ENCODE measurements at places on chromosomes 1 and 21.

GRCh38 chr1:100734676-100735075, 15.1 kb downstream of the VCAM1 start:
- DNase-seq, result peak; percentile 27

DNA sequence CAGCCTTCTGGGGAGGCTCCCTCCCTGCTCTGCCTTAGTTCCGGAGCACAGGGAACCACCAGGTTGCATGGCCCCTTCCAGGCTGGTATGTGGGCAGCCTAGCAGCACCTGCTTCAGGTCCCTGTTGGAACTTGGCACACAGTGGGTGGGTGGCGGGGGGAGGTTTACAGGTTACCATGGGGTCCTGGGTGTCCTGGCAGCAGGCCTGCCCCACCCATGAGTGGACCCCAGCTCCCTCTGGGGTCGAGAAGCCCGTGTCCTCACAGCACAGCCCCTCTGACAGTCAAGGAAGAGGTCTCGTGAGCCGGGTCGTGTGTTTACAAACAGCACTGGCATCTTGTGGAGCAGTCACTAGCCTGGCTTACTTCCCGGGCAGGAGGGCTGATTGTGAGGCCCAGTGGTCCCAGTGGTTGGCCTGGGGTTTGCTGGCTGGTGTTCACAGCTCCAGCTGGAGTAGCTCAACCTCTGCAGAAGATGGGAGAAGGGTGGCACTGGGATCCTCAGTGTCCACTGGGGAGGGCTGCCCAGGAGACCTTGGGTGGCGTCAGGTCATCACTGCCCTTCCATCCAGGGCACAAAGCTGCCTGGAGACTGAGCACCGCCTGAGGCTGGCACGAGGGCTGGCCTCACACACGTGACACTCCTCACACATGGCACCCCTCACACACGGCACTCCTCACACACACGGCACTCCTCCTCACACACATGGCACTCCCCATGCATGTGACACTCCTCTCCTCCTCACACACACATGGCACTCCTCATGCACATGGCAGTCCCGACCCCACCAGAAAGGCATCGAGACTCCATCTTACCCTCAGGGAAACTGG, 100.9 kb downstream of the RIPK4 start:
- no peak for DNase-seq

- no peak for DNase-seq
Measured at GRCh38 chr1:170150921-170151320, 5.2 kb downstream of the NTMT2 start.

GRCh38 chr21:20388400-20388799, 609.8 kb upstream of the NCAM2 start:
- DNase-seq, result no peak

- DNase-seq, result no peak
Measured at GRCh38 chr21:44778094-44778493, 23.5 kb downstream of the UBE2G2 start.

DNA sequence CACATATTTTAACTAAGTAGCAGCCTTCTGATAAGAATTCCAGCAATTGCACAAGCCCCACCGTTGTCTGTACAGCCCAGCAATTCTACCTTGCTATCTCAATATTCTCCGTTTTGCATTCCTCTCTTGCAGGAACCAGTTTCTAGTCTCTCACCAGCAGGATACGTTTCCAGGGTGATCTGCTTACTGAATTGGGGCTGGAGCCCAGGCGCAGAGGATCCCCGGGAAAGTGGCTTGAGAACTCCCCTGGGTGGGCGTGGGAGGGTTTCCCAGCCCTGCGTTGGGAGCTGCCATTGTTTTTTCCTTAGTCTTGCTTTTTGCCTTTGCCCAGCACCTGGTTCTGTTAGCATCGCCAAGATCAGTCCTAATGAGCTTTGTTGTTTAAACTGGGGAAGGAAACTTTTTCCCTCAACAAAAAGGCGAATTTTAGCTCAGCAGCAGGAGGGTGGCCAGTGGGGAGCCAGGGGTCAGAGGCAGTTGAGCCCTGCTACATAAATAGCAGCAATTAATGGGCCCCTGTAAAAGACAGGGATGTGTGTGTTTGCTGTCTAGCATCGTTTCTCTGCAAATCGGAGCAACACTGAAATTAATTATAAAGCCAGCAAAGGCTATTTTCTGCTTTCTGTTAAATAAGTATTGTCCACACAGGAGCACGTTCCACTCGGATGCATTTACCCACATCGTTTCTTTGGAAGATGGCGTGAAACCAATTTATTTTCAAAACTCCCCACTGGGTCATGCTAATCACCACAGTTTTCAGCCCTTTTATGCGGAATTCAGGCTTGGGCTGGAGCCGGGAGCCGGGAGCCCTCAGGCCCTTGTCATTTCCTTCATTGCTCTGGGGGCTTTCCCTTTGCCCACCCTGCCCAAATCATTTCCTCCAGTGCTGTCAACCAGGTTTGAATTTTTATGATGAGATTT, 36.6 kb downstream of the HUNK start:
- DNase-seq, result peak; percentile 69

GRCh38 chr1:151282883-151283725, 1.0 kb downstream of the ZNF687 start:
- peak; percentile 72 for DNase-seq

DNA sequence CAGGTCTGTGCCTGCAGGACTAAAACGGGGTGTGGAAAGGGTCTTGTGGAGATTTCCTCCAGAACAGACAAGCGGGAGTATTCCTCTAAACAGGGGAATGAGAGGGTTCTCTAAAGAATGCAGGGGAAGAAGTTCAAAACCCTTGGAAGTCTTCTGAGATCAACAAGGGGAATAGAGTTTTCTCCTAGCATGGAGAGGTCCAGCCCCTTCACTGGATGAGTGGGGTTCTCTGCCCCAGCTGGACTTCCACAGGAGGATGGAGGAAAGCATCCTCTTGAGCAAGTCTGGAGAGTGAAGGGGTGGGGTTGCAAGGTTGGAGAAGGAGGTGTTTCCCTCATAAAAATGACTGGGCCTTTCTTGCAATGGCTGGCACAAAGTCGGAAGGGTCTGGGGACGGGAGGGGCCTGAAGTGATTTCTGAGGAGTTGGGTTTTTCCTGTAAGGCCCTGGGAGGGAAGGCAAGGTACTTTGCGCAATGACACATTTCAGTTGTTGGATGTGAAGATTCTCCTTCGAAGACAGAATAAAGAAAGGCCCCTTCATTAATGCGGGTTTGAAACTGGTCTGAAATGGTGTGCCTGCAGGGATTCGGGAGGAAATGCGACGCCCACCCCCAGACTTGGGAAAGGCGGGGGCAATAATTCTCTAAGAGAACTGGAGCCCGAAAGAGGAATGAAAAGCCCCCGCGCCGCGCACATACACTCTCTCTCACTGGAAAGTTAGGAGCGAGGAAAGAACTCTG, 884 bp downstream of the SPATA6 start:
- DNase-seq, result no peak

- DNase-seq, result no peak
Measured at GRCh38 chr1:214900590-214900989, 181.9 kb upstream of the KCNK2 start.

- DNase-seq, result peak; percentile 74
Measured at GRCh38 chr21:46079352-46080170, 18.4 kb upstream of the COL6A2 start.

DNA sequence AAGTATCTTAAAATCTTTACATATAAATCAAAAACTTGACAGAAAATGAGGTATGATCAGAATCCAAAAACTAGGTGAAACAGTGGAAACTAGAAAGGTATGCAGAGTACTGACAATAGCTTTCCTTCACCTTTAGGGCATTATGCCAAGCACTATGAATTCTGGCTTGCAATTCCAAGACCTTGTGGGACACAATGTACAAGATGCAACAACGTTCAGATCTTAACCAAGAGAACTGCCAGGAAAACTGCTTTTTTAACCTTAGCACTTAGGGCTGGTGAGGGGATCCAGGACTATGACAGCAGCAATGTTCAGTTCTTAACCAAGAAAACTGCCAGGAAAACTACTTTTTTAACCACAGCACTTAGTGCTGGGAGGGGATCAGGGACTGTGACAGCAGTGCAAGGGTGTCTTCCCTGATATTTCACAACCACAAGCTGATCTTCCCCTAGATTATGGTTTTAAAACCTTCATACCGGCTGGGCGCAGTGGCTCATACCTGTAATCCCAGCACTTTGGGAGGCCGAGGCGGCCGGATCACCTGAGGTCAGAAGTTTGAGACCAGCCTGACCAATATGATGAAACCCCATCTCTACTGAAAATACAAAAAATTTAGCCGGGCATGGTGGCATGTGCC, 22.3 kb downstream of the FOXJ3 start:
- DNase-seq, result no peak

GRCh38 chr1:182631954-182632353, 27.8 kb upstream of the RGS16 start:
- DNase-seq, result no peak

DNA sequence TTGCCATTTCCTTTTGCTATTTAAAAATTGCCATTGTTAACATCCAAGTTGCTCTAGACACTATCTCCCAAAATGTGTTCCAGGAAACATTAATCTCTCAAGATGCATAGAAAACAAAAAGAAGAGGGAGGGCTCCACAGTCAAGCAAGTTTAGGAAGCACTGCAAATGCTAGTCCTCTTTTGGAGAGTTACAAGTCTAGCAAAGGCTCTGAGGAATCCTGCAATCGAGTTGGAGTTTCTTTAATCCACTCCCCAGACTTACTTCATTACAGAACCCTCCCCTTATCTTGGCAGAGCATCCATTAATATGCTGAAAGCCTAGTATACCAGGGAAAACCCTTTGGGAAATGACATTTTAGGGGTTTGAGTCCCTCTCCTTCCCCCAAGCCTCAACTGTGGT, 147.9 kb downstream of the SYF2 start:
- DNase-seq, result no peak

DNA sequence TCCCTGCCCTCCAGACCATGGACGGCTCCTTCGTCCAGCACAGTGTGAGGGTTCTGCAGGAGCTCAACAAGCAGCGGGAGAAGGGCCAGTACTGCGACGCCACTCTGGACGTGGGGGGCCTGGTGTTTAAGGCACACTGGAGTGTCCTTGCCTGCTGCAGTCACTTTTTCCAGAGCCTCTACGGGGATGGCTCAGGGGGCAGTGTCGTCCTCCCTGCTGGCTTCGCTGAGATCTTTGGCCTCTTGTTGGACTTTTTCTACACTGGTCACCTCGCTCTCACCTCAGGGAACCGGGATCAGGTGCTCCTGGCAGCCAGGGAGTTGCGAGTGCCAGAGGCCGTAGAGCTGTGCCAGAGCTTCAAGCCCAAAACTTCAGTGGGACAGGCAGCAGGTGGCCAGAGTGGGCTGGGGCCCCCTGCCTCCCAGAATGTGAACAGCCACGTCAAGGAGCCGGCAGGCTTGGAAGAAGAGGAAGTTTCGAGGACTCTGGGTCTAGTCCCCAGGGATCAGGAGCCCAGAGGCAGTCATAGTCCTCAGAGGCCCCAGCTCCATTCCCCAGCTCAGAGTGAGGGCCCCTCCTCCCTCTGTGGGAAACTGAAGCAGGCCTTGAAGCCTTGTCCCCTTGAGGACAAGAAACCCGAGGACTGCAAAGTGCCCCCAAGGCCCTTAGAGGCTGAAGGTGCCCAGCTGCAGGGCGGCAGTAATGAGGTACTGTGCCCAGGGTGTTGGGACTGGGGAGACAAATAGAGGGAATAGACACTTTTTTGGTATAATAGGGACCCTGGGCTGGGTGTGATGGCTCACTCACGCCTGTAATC, 1.0 kb downstream of the ZBTB48 start:
- no peak for DNase-seq

DNA sequence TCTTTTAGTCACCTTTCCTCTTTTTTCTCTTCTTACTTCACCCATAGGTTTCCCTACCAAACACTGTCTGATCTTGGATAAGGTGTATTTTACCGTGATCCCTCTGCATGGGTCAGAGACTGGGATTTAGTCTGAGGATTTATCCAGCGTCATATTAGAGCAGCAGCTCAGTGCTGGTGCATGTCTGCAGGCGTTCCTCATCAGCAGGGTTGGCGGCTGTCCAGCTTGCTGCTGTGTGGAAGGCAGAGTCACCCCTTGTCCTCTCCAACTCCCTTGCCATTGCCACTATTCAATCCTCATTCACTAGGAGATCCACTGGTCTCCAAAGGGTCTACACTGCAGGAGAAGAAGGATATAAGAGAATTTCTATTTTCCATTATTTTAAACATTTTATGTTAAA, 7.3 kb upstream of the FAM78B start:
- DNase-seq, result no peak

DNA sequence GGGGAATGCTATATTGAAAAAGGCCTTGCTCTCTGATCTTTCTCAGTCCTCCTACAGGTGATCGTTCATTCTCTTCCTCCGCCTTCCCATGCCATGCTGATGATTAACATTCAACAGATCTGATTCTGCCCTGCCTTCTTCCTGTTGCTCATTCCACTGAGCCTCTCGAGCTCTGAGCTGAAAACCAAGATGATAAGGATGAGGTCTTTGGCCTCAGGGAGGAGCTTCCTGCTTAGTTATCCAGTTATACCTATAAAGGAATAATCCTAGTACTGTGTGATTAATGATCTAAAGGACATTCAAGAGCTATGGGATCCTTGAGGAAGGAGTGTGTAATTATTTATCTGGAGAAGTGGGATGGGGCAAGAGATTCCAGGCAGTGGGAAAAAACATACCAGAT, 25.2 kb upstream of the MAP3K7CL start:
- no peak for DNase-seq

GRCh38 chr1:100643471-100644196, 75.9 kb upstream of the VCAM1 start:
- no peak for DNase-seq

- no peak for DNase-seq
Measured at GRCh38 chr1:50502147-50502546, 78.9 kb upstream of the DMRTA2 start.

DNA sequence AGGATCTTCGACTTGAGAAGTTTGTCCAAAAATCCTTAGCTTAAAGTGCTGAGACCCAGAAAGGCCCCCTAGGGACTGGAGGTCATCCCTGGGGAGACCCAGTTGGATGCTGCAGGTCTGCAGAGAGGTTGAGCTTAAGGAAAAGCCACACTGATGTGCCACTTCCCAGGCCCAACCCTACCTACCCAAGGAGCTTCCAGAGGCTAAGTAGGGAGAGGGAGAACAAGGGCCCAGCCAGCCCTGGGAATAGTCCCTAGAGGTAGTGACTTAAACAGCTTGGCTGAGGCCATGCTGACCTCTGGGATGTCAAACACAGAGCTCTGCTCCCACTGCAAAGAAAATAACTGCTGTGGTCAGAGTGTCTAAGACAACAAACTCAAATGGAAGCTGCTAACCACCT, 693.7 kb downstream of the MATN1 start:
- DNase-seq, result no peak
